Aorta (tissue), 5 donors: ENCODE measurements at places on chromosomes 11 and 22. TPM values are rescaled to one million over a fixed set of nuclear protein-coding genes. Genes with fewer than 3 reads are reported as not detected.

The ALDH3B1 gene
- total RNA-seq, result 10.9 TPM

The NLRP6 gene
- total RNA-seq, result 0.66 TPM

The FAM181B gene
- 1.7 TPM for total RNA-seq

The RASL10A gene
- 3.0 TPM for total RNA-seq

The OR10A2 gene
- total RNA-seq, result not detected

DNA sequence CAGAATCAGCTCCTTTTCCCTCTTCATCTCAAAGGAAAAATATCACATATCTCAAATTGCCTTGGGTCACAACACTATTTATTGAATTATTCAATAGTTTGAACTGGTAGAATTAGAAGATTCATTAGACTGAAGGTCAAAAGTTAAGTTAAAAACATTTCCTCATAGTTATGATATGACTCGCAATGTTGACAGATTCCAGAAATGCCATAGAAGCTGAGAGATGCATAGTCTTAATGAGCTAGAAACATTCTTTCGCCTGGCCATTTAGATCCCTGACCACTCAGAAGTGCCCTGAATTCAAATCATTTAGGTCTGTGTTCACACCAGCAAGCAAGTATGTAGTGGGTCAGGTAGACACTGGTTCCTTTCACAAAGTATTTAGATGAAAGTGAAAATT lies 44.4 kb downstream of the FAT3 start:
- DNase-seq, result no peak
- no peak overlapping the region for H3K4me3 ChIP-seq
- no peaks in the 10 kb centered on the region for H3K27me3 ChIP-seq
- no peaks in the 10 kb centered on the region for H3K4me1 ChIP-seq
- H3K27ac ChIP-seq, result no peak overlapping the region

GRCh38 chr11:36500315-36500721 lies 9.8 kb downstream of the TRAF6 start:
- no peak overlapping the region for H3K27ac ChIP-seq
- no peak for DNase-seq
- no peaks in the 10 kb centered on the region for H3K4me1 ChIP-seq
- no peaks in the 10 kb centered on the region for H3K27me3 ChIP-seq
- no peak overlapping the region for H3K4me3 ChIP-seq
- H3K36me3 ChIP-seq, result no peaks in the 10 kb centered on the region

DNA sequence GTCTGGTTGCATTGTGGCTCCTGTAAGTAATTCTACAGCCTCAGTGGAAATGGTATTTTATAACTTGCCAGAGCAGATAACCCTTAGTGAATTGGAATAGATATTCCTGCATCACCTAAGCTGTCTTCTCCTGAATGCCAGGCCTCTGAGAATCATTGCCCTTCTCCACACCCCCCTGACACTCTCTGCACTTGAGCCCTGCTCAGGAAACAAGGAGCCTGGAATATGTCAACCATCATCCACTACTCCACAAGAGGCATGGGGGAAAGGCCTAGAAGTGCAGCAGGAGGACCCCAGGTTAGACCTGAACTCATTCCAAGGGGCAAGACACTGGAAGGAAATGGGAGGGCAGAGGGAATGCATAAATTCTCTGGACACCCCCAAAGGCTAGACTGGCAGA lies 72.4 kb downstream of the DSCAML1 start:
- H3K27me3 ChIP-seq, result no peaks in the 10 kb centered on the region
- H3K36me3 ChIP-seq, result no peaks in the 10 kb centered on the region
- H3K4me3 ChIP-seq, result no peak overlapping the region
- H3K27ac ChIP-seq, result no peak overlapping the region
- no peak for DNase-seq
- no peaks in the 10 kb centered on the region for H3K4me1 ChIP-seq

DNA sequence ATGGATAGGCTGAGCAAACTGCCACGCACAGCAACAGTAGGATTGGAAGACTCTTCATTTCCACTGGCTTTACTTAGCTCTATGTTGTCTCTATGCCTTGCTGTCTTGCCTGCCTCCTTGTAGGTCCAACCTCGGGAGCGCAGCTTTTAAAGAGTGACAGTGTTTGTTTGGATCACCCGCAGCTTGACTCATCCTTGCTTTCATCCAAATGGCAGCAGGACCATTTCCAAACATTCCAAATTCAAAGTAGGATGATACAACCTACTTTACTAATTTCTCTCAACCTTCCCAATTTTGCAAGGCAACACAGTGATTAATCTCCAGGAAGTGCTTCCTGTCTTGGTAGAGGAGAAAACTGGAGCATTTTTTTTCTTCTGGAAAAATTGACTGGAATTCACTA lies at the start of gene MMP3:
MMP3 (minus strand) TSS at position 121 of the 400 bp plus-strand sequence; CDS start at position 58, 63 bp downstream.
- H3K4me3 ChIP-seq, result no peak within 1 kb of the TSS
- no peaks in the 10 kb centered on the region for H3K36me3 ChIP-seq
- H3K4me1 ChIP-seq, result no peaks in the 10 kb centered on the region
- no peak for DNase-seq

- no peaks in the 10 kb centered on the region for H3K36me3 ChIP-seq
- no peak overlapping the region for H3K4me3 ChIP-seq
- DNase-seq, result peak; percentile 57
These were observed 2.9 kb upstream of the FBLN1 start for GRCh38 chr22:45499746-45500145.

GRCh38 chr22:30326255-30326705 lies 461 bp downstream of the TBC1D10A start:
- no peaks in the 10 kb centered on the region for H3K36me3 ChIP-seq
- DNase-seq, result no peak
- H3K27me3 ChIP-seq, result no peaks in the 10 kb centered on the region
